Activated CD4-positive, alpha-beta memory T cell treated with anti-CD3 and anti-CD28 coated beads for 36 hours (primary cell): ENCODE measurements at places on chromosomes 11 and 22.

DNA sequence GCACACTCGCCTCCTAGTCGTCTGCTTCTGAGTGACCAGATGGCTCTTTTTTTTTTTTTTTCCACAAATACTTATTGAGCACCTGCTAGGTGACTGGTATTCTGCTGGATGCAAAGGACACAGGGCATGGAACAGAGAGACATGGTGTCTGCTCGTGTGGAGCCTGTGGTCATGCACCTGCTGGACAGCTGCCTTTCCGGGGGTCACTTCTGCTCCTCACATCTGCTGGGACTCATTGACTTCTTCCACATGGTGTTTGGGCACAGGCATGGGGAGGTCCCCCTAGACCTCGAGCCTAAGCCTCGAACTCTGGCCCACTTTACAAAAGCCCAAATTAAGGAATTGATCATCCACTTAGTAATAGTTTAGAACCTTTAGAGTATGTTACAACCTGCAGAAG, 39.5 kb upstream of the EMID1 start:
- no peak for DNase-seq

- DNase-seq = peak; percentile 98
These were observed at the start of gene FKBP2 for GRCh38 chr11:64240435-64241240. Gene FKBP2 (plus strand): TSS chr11:64241095. CDS start chr11:64242388, 1,293 bp downstream.

- no peak for DNase-seq
These were observed 252.8 kb upstream of the PLET1 start for GRCh38 chr11:112513417-112513816.

- DNase-seq = no peak
These were observed 5.7 kb downstream of the SIGIRR start for GRCh38 chr11:409008-409599.

DNA sequence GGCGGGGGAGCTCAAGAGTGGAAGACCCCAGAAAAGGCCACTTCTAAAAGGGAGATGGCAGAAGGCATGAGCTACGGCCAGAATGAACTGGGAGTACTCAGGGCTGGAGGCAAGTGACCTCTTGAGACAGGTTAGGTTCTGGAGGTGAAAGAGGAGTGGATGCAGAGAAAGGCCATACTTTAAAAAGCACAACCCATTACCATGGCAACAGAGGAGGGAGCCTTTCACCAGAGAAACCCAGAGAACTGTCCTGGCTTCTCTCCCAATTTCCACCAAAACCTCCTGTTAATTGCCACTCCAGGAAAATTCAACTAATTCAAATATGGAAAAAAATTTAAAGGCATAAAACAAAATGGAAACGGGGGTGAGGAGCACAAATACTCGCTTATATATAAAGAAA, 15.8 kb downstream of the A4GALT start:
- DNase-seq = no peak

DNA sequence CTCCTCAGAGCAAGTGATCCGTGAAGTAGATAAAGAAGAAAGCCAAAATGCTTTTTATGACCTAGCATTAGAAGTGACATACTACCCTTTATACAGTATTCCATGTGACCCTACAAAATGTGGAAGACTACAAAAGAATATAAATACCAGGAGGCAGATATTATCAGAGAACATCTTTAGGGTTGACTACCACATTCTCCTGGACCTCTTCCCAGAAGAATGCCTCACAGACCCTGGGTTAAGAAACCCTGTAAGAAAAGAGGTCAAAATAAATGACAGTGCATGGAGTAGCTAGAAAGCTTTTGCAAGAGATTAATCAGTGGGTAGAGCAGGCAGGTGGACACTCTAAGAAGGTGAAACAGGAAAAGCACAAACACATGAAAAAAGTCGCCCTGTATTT, 69.2 kb downstream of the FANCF start:
- DNase-seq = no peak

DNA sequence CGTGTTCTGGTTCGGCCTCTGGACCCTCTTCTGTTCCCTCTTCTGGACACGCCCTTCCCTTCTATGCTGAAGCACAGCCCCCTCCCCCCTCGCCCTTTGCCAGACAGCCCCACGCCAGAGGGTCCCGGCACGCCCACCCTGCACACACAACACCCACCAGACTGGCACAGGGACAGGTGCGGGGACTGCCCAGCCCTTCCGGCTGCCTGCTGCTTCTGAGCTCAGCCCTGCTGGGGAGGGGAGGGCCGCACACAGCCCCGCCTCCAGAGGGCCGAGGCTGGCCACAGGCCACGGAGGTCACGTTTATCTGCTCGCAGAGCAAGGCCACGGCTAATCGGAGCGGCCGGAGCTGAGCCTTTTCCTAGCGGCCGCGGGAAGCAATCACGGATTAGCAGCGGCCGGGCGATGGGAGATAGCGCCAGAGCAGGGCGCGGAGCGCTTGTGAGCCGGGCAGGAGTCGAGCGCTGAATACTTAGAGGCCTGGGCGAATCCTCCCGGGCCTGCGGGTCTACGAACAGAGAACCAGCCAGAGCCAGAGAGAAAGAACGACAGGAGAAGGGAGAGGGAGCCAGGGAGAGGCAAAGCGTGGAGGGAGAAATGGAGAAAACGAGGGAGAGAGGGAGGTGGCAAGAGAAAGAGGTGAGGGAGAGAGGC, 21.5 kb downstream of the OTUB1 start:
- DNase-seq = no peak

DNA sequence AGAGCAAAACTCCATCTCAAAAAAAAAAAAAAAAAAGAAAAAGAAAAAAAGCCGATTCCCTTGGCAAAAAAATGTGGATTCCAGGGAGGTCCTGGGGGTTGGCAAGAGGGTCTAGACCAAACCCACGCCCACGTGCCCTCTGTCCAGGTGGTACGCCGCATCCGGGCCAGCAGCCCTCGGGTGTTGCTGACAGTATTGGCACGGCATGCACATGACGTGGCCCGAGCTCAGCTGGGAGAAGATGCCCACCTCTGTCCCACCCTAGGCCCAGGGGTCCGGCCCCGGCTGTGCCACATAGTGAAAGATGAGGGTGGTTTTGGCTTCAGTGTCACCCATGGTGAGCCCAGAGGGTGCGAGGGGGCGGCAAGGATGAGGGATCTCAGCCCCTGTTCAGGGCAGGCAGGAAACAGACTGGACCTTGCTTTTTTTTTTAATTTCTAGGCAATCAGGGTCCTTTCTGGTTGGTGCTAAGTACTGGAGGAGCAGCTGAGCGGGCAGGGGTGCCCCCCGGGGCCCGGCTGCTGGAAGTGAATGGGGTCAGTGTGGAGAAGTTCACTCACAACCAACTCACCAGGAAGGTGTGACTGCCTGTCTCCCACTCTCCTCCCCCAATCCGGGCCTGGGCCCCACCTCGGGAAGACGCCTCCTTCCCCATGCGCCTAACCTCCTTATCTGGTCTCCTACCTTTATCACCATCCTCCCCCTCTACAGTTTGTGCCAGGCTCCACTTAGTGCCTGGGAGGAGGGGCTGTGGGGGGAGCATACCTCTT, 2.0 kb downstream of the NHERF4 start:
- DNase-seq = no peak

DNA sequence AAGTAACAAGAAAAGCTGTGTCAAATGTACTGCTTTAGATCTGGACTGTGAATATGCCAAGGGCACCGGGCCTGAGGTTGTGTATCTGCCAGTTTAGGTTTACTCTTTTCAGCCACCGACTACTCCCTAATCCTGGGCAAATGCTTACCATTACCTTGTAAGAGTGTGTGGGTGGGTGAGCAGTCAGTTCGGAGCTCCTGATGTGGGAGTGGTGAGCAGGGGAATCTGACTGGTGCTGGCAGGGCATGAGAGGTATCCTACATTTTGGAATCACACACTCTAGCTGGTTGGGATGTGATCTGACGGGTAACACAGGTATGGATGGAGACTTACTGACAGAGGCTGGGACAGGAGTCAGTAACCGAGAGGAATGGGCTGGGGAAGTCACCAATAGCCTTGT, 2.6 kb upstream of the FAM180B start:
- DNase-seq = no peak

DNA sequence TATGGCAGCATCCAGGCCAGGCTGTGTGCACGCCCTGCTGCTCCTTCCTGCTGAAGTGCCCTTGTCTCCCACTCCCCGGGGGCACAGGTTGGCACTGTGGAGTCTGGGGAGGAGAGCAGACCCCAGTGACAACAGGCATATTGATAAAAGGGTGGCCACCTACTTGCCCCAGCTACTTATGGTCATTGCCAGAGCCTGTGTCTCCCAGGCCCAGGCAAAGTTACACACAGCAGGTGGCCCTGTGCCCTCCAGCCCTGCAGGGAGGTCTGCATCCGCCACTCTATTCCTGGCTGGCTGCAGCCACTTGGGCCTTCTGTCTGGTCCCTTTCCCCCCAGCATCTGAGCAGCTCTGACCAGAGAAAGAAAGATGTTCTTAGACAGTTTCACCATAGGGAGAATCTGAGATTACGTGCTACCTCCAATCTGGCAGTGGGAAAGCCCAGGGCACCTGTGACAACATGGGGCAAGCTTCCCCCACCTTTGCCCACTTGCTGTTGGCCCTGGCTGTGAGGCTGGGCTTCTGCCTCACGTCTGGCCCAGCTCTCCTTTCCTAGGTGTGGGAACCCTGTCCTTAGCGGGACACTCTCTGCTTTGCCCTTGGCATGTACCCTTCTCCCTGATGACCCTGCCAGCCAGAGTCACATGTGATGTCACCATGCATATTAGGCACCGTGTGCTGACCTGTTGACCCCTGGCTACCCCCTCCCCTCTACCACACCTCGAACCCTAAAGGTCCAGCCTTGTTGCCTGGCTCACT, 25.3 kb upstream of the CSNK2A3 start:
- DNase-seq = no peak

DNA sequence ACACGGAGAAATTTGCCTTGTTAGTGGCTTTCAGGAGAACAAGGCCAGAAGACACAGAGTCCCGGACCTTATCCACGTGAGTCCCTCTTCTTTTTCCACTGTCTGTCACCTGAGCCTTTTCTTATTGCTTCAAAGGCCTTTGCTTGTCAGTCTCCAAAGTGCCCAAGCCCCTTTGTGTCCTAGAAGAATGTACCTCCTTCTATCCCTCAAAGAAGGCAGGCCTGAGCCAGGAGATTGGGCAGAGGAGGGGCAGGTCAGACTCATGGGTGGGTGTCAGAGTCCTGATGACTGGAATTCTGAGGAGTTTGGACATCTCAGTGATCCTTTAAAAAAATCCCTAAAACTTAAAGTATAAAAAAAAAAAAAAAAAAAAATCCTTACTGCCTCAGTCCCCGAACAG, 299.6 kb upstream of the NCAM1 start:
- DNase-seq = no peak

DNA sequence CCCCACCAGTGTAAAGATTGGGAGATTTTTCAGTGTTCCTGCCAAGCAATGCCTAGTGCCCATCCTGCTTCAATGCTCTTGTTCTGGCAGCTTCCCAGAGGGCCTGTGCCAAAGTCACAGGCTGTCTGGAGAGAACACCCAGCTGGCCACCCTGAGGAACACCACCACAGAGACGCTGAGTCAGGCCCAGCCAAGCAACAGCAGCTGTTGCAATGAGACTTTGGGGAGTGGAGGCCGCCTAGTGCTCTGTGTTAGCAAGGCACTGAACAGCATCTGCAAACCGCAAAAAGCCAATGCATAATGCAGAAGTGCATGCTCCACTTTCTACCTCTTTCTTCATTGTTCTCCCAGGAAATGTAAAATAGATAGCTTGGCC, 168.1 kb downstream of the NXPE2 start:
- DNase-seq = no peak

GRCh38 chr22:19981961-19982920, 34.4 kb downstream of the ARVCF start:
- no peak for DNase-seq

DNA sequence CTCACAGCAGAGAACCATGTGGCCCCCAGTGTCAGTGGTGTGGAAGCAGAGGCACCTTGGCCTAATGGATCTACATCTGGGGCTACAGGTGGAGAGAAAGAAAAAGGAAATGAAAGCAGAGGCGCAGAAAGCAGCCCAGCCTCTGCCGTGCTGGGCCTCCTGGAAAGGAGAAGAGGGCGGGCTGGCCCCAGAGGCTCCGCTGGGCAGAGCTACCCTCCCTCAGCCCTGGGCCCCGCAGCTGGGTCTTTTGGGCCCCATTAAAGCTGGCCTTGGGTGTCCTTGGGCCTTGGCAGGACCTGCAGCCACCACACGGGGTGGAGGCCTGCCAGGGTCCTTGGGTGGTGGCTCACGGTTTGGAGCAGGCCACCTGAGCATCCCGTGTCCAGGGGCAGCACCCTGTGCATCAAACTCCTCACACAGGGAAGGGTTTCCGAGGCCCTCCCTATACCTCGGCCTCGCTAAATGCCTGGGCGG, 31.6 kb upstream of the GAL start:
- DNase-seq = no peak
